ENCODE measurements at places on chromosomes 7 and 10.

GRCh38 chr7:112280267-112280666 lies 73.8 kb downstream of the ZNF277 start:
- no peak for DNase-seq

DNA sequence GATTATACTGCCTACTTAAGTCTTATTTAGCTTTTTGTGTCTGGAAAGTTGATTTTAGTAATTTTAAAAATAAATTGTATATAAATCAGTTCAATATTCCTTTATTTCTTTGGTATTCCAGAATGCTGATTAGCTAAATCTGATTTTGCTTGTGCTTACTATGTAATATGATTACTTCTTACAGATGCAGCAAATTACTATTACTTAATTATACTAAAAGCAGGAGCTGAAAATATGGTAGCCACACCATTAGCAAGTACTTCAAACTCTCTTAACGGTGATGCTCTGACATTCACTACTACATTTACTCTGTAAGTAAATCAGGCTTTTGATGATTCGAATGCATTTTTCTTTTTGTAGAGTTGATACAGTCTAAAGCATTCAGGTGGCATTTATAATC lies 34.0 kb downstream of the ANLN start:
- DNase-seq: no peak

DNA sequence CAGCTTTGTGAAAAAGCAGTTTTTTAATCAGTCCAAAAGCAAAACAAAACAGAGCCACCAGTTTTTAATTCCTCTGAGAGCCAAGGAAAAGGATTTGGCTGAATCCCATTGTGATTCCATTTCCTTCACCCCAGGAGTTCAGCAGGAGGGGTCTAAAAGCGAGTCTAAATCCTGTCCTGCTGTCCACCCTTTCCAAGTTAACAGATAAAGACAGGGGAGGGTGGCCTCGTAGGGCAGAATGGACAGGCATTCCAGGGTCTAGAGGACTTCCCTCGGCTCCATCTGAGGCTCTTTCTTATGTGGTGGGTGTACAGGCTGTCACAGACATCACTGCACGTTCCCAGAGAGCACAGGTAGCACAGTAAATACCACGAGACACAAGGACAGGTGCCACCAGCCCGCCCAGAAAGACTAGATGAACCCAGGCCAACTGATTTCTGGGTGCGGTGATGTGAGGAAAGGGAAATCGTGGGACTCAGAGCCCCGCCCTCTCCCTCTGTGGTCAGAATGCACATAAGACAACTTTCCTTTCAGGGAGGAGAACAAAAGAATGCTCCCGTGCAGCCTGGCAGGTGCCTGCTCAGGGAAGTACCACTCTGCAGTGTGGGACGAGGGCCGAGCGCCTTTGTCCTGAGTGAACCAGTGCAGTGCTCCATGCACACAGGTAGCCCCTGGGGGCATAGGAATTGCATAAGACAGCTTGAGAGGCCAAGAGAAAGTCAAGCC lies 119.7 kb downstream of the ABLIM1 start:
- peak; percentile 48 for DNase-seq

DNA sequence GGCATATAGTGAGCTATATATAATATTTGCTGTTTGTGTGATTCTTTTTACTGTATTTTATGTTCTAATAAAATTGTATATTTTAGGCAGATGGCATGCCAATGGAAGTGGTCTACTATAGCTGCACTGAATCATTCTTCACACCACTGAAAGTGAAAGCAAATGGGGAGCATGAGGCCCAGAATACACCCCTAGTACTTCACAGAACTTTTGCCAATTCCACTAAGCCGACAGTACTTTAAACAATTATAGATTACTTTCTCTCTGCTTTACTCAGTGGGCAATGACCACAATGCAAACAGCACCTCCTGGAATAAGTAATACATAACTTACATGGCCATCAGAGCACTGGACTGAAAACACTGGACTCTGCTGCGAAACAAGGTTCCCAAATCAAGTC lies 70.2 kb downstream of the ANKRD26 start:
- no peak for DNase-seq

DNA sequence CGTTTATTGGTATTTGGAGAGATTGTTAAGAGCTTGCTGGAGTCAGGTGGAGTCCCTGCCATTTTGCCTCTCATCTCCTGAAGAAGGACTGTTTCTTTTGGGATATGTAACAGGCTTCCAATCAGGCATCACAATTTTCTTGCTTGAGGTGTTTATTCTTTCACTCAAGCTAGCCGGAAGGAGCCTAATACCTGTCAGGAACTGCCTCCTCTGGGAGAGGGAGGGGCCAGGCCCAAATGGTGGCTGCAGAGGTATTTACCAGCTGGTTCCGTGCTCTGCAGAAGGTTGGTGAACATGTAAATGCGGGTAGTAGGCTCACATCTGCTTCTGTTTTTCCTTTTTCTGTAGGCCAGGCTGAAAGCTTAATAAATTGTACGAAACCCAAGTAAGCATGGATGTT lies 114.0 kb downstream of the TCF7L2 start:
- DNase-seq: no peak

DNA sequence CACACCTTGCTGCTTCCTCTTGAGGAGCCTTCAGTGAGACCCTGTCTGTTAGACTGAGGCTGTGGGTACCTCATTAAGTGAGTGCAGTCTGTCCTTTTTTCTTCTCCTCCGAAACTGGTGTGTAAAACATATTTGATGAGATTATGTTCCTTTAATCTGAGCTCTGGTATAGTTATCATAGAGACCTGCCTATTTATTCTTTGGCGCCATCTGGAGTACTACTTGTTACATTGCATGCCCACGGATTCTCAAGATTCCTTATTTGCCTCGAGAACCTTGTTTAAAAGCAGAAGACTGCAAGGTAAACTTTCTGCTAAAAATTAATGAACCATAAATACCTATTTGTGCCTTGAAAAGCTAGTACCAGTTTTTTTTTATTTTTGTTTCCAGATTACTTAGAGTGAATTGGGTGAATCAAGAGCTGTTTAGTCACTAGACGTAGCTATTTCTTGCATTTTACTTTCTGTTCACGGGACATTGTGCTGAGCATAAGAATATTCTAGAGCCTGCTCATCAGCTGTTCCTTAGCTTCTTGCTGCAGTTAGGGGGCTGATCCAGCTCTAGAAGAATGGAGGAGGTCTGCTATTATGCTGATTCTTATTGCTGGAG lies 16.9 kb upstream of the STMP1 start:
- DNase-seq: no peak

DNA sequence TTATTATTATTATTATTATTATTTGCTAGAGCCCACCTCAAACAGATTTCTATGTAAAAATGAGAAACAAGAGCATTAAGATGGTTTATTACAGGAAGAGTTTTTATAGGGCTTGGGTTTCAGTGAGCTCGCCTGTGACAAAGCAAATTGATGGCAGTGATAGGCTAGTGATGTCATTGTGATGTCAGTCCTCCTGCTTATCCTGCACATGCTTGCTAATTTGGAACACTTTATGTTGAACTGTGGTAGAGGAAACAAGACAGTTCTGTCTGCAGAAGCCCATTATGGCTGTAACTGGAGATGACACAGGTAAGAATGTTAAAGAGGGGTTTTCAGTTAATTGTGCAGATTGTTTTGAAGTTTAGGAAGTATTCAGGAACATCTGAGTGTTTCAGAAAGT lies 68.3 kb downstream of the CREM start:
- no peak for DNase-seq

DNA sequence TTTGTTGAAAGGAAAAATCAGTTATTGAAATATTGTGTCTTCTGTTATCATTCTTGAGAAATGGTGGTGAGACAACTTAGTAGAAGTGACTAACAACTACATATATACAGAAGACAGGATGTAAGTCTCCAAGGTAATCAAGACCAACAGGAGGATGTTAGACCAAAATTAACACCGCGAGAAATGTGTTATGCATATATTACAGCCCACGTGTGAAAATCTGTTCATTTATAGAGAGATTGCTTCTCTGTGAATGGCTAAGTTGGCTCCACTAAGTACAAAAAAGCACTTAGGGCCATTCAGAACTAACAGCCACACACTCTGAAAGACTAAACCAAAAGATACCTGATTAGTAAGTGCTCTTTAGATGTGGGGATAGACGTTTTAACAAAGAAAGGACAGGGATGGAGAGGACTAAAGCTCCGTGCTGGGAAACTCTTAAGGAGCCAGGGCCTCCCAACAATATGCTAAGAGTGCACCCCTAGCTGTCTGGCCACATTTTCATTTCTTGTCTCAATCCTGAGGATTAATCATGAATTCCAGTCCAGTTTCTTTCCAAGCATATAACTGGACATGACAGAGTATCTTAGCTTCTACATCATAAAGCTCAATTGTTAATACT lies 26.5 kb downstream of the HDAC9 start:
- DNase-seq: no peak

DNA sequence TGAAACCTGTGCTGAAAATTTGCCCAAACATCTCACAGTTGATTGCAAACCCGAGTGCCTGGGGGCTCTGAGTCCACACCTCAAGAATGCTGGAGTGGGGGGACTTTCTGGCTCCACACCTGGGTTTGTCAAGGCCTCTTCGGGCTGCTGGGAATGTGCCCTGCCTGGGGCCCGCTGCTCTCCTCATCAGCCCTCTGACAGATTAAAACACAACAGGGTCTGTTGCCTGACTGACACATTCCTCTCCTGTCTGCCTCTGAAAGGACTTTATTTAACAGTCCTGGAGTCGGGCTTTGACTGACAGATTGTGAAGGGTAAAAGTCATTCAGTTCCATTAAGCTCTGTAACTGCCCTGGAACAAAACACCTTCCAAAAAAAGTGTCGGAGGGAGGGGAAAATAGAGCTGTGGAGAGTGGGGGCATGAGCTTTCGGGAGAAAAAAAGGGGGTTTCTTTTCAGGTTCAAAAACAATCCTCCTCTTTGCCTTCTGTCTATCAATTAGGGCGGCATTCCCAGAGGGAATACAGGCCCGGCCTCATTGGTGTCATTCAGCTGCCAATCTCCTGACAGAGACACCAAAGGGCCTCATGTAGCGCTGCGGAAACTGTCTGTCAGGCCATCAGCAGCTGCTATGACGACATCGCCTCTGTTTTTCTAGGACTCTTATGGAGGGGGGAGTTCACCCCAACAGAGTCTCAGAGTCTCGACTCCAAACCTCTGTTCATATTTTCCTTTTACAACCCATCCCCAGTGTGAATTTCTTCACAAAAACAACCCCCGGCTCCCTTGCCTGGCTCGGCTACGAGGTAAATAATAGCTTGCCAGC lies 398.8 kb upstream of the NFE2L3 start:
- no peak for DNase-seq

DNA sequence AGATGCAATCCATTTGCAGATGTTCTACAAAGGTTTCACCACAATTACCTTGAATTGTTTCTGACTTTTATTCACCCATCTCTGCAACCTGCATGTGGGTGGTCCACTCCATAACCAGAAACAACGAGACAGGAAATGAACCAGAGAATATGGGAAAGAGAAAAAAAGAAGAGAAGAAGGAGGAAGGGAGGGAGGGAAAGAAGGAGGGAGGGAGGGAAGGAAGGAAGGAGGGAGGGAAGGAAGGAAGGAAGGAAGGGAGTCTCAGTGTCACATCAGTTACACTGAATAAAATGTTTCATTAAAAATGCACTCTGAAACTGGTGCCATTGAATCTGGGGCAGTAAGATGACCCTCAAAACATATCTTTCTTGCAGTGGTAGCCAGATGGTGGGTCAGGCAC lies 301.3 kb upstream of the MGMT start:
- no peak for DNase-seq

GRCh38 chr7:36613031-36613614 lies 111.2 kb downstream of the AOAH start:
- no peak for DNase-seq

- no peak for DNase-seq
Measured at GRCh38 chr10:95236068-95236903, 42.2 kb downstream of the ACSM6 start.

DNA sequence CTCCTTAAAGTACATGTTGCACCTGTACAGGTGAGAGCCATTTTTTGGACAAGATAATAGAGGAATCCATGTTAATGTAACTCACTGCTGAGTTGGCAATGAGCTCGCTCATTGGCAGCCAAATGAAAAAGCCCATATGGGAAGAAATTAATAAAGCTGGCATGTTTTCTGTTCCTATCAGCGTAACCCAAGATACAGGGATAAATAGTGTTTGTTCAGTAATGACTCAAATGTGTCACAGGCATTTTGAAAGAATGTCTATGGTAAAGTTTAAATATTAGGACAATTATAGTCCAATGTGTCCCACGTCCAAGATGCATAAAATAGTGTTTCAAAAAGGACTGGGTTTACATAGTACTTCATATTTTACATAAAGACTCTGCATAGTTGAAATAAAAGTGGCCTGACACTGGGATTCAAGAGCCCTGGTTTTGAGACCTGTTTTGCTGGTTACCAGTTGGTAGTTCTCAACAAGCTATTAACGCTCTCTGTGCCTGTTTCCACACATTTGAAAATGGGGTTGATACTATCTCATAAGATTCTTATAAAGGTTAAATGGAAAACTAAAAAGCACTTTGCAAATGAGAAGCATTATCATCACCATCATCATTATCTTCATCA lies 49.1 kb downstream of the MTURN start:
- DNase-seq: no peak

DNA sequence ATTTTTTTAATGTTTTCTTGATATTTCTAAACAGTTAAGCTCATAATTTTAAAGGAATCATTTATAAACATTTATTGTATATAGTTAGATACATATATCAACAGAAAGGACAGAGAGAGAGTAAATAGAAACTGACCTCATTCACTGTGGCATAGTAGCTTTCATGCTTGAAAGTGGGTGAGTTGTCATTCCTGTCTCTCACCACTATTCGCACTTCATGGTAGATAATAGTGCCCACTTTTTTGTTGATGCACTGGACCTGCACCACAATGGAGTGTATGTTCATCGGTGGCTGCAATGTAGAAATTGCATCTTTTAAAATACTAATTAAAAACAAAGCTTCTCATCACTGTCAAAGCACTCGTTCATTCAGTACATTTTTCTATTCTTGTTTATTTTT lies 432.0 kb downstream of the PCDH15 start:
- DNase-seq: no peak

GRCh38 chr10:72146071-72146470 lies 57.7 kb upstream of the SPOCK2 start:
- no peak for DNase-seq

GRCh38 chr10:78937800-78938694 lies 130.7 kb upstream of the ZMIZ1 start:
- no peak for DNase-seq

GRCh38 chr10:124196659-124197058 lies 103.3 kb upstream of the CHST15 start:
- DNase-seq: no peak

- no peak for DNase-seq
Measured at GRCh38 chr7:41103331-41103730, 599.6 kb downstream of the INHBA start.

GRCh38 chr10:52348037-52348564 lies 34.0 kb downstream of the DKK1 start:
- no peak for DNase-seq

DNA sequence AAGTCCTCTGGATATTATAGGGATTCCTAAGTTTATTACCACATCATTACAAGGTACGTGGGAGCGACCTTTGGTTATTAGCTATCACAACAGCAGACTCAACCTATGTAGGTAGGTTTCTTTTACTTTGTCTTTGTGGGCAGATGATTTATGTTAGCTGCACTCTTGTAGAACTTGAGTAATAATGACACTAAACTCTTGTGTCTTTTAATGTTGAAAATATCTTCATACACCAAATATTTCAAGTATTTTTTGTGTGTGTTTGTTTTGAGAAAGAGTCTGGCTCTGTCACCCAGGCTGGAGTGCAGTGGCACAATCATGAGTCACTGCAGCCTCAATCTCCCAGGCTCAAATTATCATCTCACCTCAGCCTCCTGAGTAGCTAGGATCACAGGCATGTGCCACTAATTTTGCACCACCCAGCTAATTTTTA lies 19.2 kb upstream of the SUPV3L1 start:
- no peak for DNase-seq

- no peak for DNase-seq
Measured at GRCh38 chr10:32199714-32200394, 143.6 kb upstream of the KIF5B start.
